ENCODE measurements at places on chromosomes 12 and 14. TPM values are rescaled to one million over a fixed set of nuclear protein-coding genes. Genes with fewer than 3 reads are reported as not detected.

GRCh38 chr14:25150934-25151790 lies 101.2 kb upstream of the STXBP6 start:
- DNase-seq: peak; percentile 84

GRCh38 chr14:100341301-100342031 lies 18.3 kb downstream of the SLC25A47 start:
- peak; percentile 72 for DNase-seq

DNA sequence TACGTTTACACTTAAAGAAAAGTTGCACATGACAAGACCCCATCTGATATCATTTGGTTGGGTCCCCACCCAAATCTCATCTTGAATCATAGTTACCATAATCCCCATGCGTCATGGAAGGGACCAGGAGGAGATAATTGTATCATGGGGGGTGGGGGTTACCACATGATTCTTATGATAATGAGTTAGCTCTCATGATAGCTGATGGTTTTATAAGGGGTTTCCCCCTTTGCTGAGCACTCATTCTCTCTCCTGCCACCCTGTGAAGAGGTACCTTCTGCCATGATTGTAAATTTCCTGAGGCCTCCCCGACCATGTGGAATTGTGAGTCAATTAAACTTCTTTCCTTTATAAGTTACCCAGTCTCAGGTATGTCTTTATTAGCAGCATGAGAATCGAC lies 60.3 kb downstream of the PHLDA1 start:
- no peak for DNase-seq

DNA sequence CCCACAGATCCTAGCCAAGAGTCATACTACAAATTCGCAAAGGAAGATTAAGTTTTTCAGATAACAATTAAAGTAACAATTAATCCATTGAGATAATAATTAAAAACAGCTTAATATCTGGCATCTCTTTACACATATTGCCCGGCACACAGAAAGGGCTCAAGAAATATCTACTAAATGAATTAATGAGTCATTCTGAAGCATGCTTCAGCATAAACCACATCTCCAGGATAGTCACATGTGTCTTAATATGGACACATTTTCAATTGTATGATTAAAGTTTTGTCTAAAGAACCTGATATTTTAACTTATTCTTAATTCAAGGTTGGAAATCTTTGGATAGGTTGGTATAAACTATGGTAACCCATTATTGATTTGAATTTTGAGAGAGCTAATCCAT lies 9.6 kb downstream of the ITPR2 start:
- DNase-seq: peak; percentile 73

DCN gene
- total RNA-seq: 441 TPM

MORN3 gene
- total RNA-seq: not detected

DNA sequence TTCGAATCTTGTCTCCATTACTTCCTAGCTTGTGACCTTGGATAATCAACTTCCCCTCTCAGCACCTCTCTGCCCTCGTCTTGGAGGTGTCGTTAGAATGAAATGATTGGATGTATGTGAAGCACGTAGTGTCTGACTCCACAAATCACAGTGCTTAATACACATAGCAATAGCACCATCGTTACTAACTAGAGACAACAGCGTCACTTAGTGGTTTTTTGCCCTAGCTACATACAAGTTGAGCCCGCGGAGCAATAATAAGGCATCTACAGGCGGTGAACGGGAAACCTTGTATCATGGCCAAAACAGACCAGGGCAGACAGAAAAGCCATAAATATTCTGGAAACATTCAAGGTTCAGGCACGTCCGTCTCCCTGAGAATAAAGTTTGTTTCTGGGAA lies 154.9 kb downstream of the ASCL4 start:
- peak; percentile 61 for DNase-seq

- no peak for DNase-seq
Measured at GRCh38 chr12:91017511-91018263, 12.9 kb upstream of the EPYC start.

NELL2 gene
- not detected for total RNA-seq

SLC38A6 gene
- total RNA-seq: 21.6 TPM

DNA sequence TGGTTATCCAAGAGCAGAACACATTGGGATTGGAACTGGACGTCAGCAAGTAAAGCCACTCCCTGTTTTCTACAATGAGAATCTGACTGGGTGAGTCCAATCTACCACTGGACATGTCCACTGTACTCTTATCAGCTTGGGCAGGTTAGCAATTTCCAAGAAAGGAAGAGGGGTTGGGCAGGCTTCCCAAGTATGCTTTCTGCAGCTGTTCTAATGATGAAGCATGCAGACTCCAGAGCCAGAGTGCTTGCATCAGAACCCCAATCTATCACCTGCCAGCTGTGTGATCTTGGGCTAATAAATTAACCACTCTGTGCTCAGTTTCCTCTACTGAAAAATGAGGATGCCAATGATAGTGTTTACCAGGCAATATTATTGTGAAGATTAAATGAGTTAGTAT lies 92.0 kb downstream of the EMP1 start:
- no peak for DNase-seq

MYH6 gene
- total RNA-seq: not detected

DNA sequence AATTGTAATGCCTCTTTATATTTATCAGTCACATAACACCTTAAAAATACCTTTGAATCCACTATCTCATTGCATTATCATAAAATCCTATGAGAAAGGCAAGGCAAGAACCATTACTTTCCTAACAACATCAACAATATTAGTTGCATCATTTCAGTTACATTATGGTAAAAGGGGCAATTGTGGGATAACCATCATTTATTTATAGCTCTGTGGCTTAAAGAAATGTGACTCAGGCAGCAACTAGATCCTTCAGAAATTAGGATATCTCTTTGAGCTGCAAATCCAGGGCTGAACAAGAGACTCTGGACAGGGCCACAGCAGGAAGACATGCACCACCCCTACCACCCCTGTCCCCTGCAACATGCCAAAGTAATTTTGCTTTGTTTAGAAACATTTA lies 36.4 kb downstream of the EPS8 start:
- DNase-seq: peak; percentile 76

CAPS2 gene
- 4.4 TPM for total RNA-seq

KRT8 gene
- 5.5 TPM for total RNA-seq

DNA sequence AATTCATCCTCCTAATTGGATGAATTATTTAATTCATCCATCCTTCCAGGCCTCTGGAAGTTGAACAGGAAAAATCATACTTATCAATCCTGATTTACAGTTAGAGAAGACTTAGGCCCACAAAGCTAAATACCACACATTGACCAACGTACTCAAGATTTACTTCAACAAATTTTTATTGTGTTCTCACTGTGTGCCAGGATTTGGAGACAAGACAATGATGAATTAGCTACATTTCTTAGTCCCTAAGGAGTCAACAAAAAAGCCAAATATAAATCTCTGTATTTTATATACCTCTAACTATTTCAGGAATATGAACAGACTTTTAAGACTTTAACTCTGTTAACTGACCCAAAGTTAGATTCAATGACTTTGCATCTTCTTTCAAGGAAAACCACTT lies 63.9 kb downstream of the DCAF5 start:
- DNase-seq: no peak

GRCh38 chr12:53231921-53232645 lies at the start of gene RARG:
Gene RARG (minus strand): TSS chr12:53232209. CDS start chr12:53227545, 4,664 bp downstream.
- peak; percentile 87 for DNase-seq

RPGRIP1 gene
- total RNA-seq: not detected

DNAH10 gene
- total RNA-seq: 0.11 TPM

- DNase-seq: peak; percentile 25
Measured at GRCh38 chr12:116009805-116010204, 267.7 kb downstream of the MED13L start.

GRCh38 chr14:61178226-61179060 lies 102.7 kb downstream of the TMEM30B start:
- peak; percentile 92 for DNase-seq

GRCh38 chr12:125050868-125051267 lies 14.4 kb upstream of the AACS start:
- no peak for DNase-seq

SIX6 gene
- total RNA-seq: not detected

- no peak for DNase-seq
Measured at GRCh38 chr12:89831310-89832095, 122.9 kb upstream of the ATP2B1 start.

ACTR6 gene
- total RNA-seq: 36.3 TPM

- DNase-seq: no peak
Measured at GRCh38 chr14:21440859-21441258, 15.1 kb downstream of the CHD8 start.

NYNRIN gene
- total RNA-seq: 3.7 TPM

- DNase-seq: peak; percentile 67
Measured at GRCh38 chr14:39265806-39266524, 32.2 kb downstream of the MIA2 start.

IFI27 gene
- total RNA-seq: not detected

DNA sequence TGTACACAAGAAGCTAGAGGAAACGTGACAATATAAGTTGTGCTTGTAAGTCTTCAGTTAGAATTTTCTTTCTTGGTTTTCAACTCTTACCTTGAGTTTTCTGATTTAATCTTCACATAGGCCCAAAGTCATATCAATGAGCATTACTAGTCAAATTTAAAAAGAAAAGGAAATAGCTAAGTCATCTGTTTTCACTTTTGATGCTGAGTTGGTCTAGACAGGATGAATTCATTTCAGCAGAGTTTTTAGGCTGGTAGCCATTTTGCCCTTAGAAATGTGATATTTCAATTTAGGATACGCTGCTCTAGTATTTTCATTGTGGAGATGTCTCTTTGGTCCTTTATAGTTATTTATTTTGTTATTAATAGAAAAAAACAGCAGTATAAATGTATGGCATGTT lies 44.6 kb upstream of the KRAS start:
- DNase-seq: peak; percentile 52

CFAP54 gene
- 2.0 TPM for total RNA-seq

CHFR gene
- total RNA-seq: 29.5 TPM

- DNase-seq: no peak
Measured at GRCh38 chr12:81949841-81950308, 190.7 kb upstream of the PPFIA2 start.
